Activated CD4-positive, alpha-beta T cell treated with anti-CD3 and anti-CD28 coated beads, Interleukin-2, amount 10 ng/mL, durations not matched to agents 24 days and 14 days (primary cell): ENCODE measurements at places on chromosomes 1 and 21. TPM values are rescaled to one million over a fixed set of nuclear protein-coding genes. Genes with fewer than 3 reads are reported as not detected.

GRCh38 chr21:46626975-46627501, 8.4 kb upstream of the PRMT2 start:
- peaks cover 17% of the 10 kb centered on the region for H3K4me1 ChIP-seq
- H3K36me3 ChIP-seq = peaks cover 11% of the 10 kb centered on the region
- H3K4me3 ChIP-seq = no peak overlapping the region
- H3K27ac ChIP-seq = no peak overlapping the region

GRCh38 chr1:147611021-147611426, 59.3 kb downstream of the ACP6 start:
- no peak for DNase-seq
- no peak overlapping the region for H3K4me3 ChIP-seq
- no peaks in the 10 kb centered on the region for H3K27me3 ChIP-seq
- peaks cover 62% of the 10 kb centered on the region for H3K36me3 ChIP-seq

GRCh38 chr1:27481994-27482620, 7.9 kb downstream of the WASF2 start:
- DNase-seq = no peak
- no peaks in the 10 kb centered on the region for H3K27me3 ChIP-seq
- peak overlapping the region; percentile 72 for H3K27ac ChIP-seq
- no peak overlapping the region for H3K4me3 ChIP-seq
- peaks cover 30% of the 10 kb centered on the region for H3K4me1 ChIP-seq

DNA sequence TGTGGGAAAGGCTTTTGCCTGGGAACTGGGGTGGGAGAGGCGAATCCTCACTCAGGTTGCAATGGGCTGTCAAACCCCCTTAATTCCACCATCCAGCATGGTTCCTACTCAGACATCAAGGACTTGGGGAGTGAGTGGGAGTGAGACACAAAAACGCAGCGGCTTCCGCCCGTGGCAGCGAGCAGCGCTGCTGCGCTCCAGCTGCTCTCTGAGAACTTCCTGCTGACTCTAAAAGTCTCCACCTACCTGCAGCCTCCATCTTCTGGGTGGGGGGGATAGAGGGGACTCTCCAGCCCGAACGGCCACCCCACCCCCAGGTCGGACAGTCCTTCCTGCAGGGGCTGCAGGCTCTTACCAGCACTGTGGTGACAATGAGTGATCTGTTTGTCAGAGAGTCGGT, 184.4 kb downstream of the GRIK3 start:
- H3K4me1 ChIP-seq = no peaks in the 10 kb centered on the region
- peaks cover 7% of the 10 kb centered on the region for H3K27me3 ChIP-seq
- H3K27ac ChIP-seq = no peak overlapping the region
- H3K36me3 ChIP-seq = no peaks in the 10 kb centered on the region

DNA sequence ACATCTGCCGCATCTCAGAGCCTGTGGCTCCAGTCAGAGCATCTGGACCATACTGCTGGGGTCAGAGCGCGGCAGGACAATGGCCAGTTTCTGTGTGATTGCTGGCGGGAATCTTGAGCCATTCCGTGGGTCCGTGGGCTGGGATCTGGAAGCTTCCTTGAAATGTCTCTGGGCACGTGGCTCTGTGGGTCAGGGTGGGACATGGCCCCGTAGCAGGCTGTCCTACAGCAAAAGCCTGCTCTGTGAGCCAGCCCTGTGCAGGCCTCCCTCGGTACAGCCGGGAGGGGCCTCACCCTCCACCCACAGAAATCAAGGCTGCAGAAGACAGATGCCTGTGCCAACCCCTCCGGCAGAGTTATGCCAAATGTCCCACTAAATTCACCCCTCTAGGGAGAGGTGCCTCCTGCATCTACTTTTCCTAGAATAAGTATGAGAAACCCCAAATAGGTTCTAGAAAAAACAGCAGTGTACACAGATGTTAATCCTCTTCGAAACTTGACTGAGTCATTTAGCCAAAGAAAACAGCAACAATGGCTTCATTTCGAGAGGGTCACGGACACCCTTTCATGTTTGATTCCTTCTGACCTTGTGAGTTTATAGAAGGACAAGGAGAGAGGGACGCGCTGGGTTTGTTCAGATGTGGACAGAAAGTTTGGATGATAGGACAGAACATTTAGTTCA, 27.8 kb downstream of the COL18A1 start:
- no peaks in the 10 kb centered on the region for H3K36me3 ChIP-seq
- no peaks in the 10 kb centered on the region for H3K27me3 ChIP-seq
- no peak overlapping the region for H3K27ac ChIP-seq
- no peaks in the 10 kb centered on the region for H3K4me1 ChIP-seq
- DNase-seq = no peak
- no peak overlapping the region for H3K4me3 ChIP-seq

DNA sequence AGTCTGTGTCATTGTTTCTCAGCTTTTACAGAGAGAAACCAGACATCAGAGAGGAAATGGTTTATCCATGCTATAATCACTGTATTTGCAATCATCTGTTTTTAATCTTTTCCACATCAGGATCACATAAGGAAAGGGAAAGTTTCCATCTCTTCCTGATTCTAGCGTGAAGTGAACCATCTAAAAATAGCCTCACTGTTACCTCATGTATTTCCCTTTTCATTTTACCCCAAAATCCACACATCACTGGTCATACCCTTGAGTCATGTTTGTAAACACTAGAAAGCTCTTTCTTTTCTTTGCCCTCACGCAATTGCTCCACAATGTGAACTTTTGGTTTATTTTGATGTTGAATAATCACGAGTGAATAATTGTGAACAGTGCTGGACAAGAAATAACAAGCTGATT, 146.0 kb downstream of the PLA2G4A start:
- no peak overlapping the region for H3K27ac ChIP-seq
- H3K4me3 ChIP-seq = no peak overlapping the region
- no peak for DNase-seq
- H3K27me3 ChIP-seq = peaks cover 4% of the 10 kb centered on the region

GRCh38 chr1:98344731-98345130, 316.8 kb upstream of the SNX7 start:
- H3K27ac ChIP-seq = no peak overlapping the region
- no peak overlapping the region for H3K4me3 ChIP-seq
- H3K27me3 ChIP-seq = peaks cover 2% of the 10 kb centered on the region
- no peaks in the 10 kb centered on the region for H3K4me1 ChIP-seq
- no peaks in the 10 kb centered on the region for H3K36me3 ChIP-seq

DISC1 gene
- total RNA-seq = 1.6 and 3.1 TPM in 2 replicates

GRCh38 chr1:198019126-198019525, 102.0 kb downstream of the LHX9 start:
- peaks cover 7% of the 10 kb centered on the region for H3K27me3 ChIP-seq
- H3K4me1 ChIP-seq = no peaks in the 10 kb centered on the region
- no peak for DNase-seq
- no peak overlapping the region for H3K4me3 ChIP-seq
- H3K36me3 ChIP-seq = no peaks in the 10 kb centered on the region
